NCI-H460 (cell line): ENCODE measurements at places on chromosomes 3 and 15. TPM values are rescaled to one million over a fixed set of nuclear protein-coding genes. Genes with fewer than 3 reads are reported as not detected.

STRIT1 gene
- not detected in 2 replicates for total RNA-seq

DNA sequence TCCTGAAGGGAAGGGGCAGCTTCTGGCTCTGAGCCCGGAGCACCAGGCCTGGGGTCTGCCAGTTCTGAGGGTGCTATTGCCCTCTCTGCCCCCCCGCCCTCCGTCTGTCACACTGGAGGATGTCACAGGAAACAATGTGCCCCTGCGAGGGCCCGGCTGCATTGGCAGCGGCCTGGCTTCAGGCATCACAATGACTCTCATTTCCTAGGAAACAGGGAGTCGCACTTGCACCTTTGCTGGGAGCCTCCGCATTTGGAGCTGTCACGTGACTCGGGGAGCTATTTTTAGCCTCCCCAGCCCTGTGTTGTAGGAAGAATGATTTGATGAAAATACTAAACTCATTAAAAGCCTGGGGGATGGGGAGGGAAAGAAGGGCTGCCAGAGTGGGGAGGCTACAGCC is 518.9 kb downstream of the SHQ1 start:
- DNase-seq, result no peak

DNA sequence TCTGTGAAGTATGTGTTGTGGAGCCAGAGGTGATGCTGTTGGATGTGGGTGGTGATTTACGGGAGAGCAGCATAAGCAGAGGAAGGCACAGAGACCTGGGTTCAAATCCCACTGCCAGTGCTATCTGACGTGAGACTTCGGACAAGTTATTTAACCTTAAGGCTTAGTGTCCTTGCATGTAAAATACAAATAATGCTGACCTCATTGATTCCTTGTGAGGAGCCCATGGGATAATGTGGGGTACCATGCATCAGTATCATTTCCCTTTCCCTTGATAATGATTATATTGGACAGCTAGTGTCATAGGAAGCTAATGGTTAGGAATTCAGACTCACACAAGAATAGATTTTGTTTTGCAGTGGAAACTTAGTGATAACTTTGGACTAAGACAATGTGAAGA is 141.6 kb downstream of the SLCO3A1 start:
- no peak for DNase-seq

GRCh38 chr3:167996514-167996913 is 99.2 kb downstream of the GOLIM4 start:
- DNase-seq, result no peak

- no peak for DNase-seq
These were observed 22.6 kb upstream of the TNFAIP8L3 start for GRCh38 chr15:51117270-51117669.

DNA sequence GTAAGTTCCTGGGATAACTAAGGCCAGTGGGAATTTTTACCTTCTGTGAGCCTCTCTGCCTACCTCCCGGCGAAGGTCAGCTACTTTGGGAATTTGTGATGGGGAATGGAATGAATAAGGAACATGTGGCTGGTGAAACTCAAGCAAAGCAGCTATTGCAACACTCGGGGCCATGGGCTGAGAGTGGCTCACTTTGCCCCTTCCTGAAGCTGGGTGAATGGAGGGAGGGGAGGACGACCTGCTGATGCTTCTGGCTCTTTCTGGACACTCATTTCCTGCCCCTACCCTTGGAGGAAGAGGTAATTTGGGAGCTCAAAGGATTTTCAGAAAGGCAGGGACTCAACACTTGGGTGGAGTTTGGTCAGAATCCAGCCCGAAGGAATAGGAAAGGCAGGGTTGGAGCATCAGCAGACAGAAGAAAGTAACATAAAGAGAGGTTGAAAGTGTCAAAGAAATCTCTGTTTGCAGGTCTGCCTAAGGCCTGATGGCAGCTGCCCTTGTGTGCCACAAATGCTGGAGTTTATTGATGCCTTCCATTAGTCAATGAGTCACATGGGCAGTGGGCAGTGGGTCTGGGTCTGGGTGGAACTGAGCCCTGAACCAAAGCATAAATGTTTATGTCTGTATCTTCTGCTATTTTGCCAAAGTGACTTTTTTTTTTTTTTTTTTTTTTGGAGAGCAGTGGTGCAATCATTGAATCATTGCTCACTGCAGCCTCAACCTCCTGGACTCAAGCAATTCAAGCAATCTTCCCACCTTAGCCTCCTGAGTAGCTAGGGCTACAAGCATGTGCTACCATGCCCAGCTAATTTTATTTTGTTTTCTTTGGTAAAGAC is 12.4 kb downstream of the LAMP3 start:
- no peak for DNase-seq
